ENCODE measurements at places on chromosomes 2 and 18.

GRCh38 chr2:106030287-106031268, 163.5 kb downstream of the UXS1 start:
- DNase-seq: no peak

GRCh38 chr2:67448648-67449047, 51.5 kb downstream of the ETAA1 start:
- no peak for DNase-seq

GRCh38 chr2:145481334-145481922, 961.5 kb upstream of the ZEB2 start:
- DNase-seq: no peak

DNA sequence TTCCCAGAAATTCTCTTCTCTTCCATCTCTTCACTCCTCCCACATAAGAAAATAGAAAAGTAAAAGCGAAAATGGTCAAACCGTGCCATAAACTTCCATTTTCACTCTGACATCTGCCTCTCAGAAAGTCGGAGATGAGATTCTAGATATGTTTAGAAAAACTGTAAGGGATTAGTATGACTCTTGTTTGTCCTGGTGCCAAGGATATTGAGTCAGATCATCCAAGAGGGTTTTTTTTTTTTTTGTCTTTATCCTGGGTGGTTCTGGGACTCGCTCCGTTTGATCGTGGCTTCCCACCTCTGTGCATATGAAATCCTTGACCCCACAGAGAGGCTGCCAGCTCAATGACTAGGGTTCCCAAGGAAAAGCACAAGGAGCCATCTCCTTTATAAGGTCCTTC, 17.3 kb downstream of the EN1 start:
- no peak for DNase-seq

DNA sequence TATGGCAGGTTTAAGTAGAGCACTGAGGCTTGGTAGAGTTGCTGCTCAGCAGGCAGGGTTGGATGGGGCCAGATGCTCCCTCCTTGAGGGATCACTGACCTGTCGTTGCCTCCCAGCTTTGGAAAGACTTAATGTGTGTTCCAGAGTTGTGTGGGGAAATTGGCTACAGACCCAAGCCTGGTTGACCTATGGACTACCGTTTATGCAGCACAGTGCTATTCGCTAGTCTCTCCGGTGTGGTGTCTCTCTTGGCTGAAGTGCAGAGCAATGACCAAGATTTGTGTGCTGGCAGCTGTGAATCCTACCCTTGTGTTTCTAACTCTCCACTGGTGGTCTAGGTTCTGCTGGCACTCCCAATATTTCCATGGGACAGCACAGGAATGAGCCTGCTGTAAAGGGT, 29.8 kb upstream of the SLC4A10 start:
- no peak for DNase-seq
